ENCODE measurements at places on chromosomes 3 and 15.

- peak; percentile 93 for DNase-seq
Measured at GRCh38 chr15:89362203-89363101, 27.8 kb upstream of the POLG start.

GRCh38 chr15:74768771-74769342 is 13.0 kb upstream of the CSK start:
- DNase-seq: peak; percentile 84

DNA sequence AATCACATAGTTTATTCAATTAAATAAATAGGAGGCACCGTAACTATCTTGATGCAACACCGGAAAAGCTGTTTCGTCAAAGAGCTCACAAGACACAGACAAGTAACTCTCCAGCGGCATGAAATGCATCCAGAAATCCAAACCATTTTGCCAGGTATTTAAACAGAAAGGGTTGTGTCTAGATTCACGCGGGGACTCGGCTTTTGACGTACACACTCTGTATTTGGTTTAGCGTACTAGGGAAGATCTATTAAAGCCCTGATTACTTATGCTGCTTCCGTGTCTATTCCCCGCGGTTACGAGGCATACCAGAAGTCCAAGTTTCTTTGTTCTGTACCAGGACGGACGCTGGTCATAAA is 718 bp downstream of the BNIP2 start:
- DNase-seq: no peak

DNA sequence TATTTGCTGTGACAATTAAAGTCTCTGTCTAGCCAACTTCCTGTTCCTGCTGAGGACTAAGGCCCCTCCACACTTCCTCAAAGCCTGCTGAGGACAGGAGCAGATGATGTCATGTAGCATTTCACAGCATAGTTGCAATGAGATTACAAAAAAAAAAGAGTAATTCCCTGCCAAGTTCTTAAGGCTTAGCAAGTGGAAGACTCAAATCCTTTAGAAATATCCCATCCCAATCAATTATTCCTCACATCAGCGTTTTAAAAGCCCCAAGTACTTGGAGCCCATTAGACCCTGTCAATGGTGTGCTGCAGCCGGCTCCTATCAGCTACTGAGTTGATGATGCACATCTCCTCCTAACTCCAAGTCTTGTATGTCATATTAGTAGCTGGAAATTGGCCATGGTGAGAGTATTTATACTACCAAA is 51.7 kb downstream of the TRANK1 start:
- no peak for DNase-seq

- no peak for DNase-seq
Measured at GRCh38 chr3:29410220-29410619, 129.3 kb downstream of the RBMS3 start.

DNA sequence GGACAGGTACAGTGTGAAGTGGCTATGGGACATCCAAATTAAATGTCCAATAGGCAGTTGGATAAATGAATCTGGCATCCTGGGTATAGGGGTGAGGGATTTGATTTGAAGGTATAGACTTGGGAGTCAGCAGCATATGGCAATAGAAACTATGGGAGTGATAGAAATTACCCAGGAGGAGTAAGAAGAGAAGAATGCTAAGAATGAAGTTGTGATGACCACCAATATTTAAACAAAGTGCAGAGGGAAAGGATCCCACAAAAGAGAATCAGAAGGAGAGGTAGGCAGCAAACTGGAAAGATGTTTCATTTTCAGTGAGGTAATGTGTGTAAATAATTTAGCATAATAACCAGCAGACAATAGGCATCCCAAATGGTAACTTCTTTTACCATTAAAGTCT is 13.8 kb upstream of the MSL2 start:
- no peak for DNase-seq

DNA sequence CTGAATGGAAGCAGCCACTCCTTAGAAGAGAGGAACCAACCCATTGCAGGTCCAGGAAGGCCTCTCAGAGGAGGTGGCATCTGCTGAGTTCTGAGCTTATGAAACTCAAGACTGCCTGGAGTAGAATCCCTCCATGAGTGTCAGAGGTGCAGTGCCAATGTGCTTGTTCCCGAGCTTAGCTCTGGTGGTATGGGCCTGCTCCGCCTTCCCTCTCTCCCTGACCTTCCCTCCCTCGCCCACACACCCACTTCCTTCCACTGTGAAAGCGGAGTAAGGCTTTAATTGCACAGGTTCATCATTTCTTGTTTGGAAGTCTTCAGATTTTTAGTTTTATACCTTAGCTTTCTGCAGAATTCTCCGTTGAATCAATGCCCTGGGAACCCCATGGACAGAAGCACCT is 208.0 kb upstream of the BHLHE40 start:
- no peak for DNase-seq
